ENCODE measurements at places on chromosomes 6 and 20. TPM values are rescaled to one million over a fixed set of nuclear protein-coding genes. Genes with fewer than 3 reads are reported as not detected.

Gene SLC35F1
- total RNA-seq: not detected

Gene LAMA5
- total RNA-seq: 763 TPM

Gene RGS17
- total RNA-seq: 0.78 TPM

Gene DEFB118
- total RNA-seq: not detected

Gene HNF4A
- total RNA-seq: 41.1 TPM

Gene SLC22A23
- total RNA-seq: 3.9 TPM

Gene SMPD2
- total RNA-seq: 17.3 TPM

Gene BPI
- total RNA-seq: not detected

Gene SRSF12
- total RNA-seq: 1.7 TPM

Gene PTCRA
- total RNA-seq: not detected

Gene SLC16A10
- 2.6 TPM for total RNA-seq

Gene OR2H2
- total RNA-seq: not detected

All from Calu3 (cell line).